ENCODE measurements at places on chromosomes 7 and 10. TPM values are rescaled to one million over a fixed set of nuclear protein-coding genes. Genes with fewer than 3 reads are reported as not detected.

DNA sequence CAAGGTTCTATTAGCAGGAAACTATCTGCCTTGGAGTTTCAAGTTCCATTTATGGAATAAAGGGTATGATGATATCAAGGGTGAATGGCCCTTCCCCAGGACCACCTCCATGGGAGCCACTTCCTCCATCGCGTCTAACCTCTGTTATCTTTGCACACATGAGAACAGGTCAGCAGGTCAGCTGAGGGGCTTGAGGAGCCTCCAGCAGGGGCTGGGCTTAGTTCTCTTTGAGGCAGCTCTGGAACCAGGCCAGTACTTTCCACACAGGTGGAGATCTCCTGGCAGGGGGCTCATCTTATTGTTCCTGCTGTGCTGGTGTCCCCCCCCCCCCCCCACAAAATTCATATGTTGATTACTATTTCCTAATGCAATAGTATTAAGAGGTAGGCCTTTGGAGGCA lies 472.2 kb upstream of the ZMIZ1 start:
- no peak for DNase-seq

DNA sequence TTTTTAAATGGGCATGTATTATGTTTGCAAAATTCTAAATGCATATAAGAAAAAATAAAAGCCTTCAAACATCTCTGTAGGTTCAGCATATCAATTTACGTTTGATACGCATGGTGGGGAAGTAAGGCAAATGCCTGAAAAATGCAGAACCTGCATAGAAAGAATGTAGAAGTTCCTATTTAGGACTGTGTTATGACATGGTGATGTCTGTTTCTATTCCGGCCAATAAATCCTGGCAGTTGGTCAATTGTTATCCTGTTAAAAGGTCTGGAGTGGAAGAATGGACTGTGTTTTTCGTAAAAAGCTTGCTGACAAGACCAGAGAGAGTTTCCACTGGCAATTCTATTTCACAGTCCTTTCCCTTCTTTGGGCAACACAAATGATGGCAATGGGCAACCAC lies 49.6 kb upstream of the CAV2 start:
- DNase-seq, result no peak

DNA sequence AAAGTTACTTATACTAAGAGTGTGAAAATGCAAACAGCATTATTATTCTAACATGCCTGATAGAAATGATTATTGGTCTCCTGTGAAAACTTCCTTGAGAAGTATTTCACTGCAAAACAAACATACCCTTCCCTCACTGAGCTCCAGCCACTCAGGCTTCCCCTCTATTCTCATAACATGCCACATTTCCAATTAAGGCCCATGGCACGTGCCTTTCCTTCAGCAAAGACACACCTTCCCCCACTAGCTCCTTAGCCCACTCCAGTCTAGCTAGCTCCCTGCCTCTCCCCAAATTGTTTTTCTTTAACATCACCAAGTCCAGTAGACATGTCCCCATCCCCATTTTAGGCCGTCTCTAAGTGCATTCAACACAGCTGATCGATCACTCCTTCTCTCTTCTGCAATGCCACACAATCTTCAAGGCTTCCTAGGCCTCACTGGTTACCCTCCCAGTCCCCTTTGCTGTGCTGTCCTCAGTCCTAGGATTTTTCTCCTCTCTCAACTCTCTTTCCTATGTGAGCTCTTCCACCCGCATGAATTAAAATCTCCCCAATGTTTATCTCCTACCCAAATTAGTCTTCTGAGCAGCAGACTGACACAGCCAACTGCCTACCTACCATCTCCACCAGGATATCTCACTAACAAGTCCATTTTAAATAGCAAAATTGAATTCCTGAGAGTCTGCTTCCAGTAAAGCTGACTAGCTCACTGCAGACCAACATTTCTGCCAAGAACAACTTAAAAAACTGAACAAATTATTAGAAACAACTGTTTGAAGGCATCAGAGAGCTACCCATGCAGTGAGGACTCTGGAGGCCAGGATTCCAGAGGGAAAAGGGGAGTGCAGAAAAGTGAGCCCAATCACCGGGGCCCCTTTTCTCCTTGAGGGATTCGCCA lies 11.9 kb downstream of the CYTH3 start:
- DNase-seq, result no peak

- DNase-seq, result no peak
Measured at GRCh38 chr7:22192801-22193200, 164.2 kb downstream of the RAPGEF5 start.

The PDK4 gene
- 19.3 TPM for polyA plus RNA-seq

The ADGRA1 gene
- 1.2 TPM for polyA plus RNA-seq

The TWIST1 gene
- 7.0 TPM for polyA plus RNA-seq

The UCMA gene
- polyA plus RNA-seq, result not detected
